ENCODE measurements at places on chromosomes 1 and 21.

- DNase-seq = no peak
These were observed 86.8 kb downstream of the KCNJ6 start for GRCh38 chr21:37829447-37829846.

GRCh38 chr1:160781914-160782689 lies 13.9 kb upstream of the LY9 start:
- DNase-seq = no peak

DNA sequence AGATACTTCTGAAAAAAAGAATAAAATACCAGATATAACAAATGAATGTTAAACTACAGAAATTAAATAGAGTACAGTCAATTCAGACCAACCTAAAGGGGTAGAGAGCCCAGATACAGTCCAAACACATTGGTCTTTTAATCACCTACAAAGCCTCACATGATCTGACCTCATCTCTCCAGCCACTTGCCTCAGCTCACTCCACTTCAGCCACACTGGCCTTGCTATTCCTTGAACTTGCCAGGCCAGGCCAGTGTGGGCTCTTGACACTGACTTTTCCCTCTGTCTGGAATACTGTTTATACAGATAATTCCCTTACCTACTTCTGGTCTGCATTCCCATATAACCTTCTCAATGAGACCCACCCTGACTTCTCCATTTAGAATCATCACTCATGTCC lies 17.0 kb upstream of the PPIE start:
- no peak for DNase-seq

GRCh38 chr1:244065960-244066388 lies 14.9 kb downstream of the ZBTB18 start:
- no peak for DNase-seq

GRCh38 chr1:95098196-95098595 lies 19.0 kb upstream of the TLCD4 start:
- DNase-seq = no peak

Data from stimulated activated CD4-positive, alpha-beta T cell treated with anti-CD3 and anti-CD28 coated beads, Interleukin-15, amount 100 ng/mL, for 1 hour (primary cell).